ENCODE measurements at places on chromosomes 3 and 15.

DNA sequence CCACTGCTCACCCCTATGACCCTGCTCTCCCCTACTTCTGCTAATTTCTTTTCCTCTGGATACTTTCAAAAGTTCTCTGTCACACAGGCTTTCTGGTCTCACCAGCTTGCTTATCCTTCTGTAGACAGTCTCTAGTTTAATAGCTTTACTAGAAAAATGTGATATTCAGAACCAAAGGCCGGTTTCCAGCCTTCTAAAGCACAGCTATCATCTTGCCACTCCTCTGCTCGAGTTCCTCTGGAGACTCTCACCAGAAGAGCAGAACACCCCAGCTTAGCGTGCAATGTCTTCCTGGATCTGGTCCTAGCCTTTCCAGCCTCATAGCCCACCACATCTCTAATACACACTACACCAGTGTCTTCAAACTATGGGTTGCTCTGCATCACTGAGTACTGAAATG is 1.8 kb upstream of the VPS8 start:
- DNase-seq: no peak

DNA sequence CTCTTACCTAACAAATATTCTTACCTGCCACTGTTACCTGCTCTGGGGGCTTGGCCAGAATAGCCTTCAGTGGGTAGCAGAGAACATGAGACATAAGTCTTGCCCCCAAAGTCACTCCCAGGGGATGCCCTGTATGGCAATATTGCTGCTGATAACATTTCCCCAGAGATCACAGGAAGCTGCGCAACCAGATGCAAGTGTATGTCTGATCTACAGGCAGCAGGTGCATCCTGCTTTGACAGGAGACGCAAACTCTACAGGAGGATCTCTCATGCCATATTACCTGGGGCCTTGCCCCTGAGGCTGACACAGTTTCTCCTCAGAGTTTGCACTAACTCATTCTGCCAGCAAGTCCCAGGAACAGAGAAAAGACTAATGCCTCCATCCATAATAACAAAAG is 174.4 kb upstream of the LPP start:
- no peak for DNase-seq

DNA sequence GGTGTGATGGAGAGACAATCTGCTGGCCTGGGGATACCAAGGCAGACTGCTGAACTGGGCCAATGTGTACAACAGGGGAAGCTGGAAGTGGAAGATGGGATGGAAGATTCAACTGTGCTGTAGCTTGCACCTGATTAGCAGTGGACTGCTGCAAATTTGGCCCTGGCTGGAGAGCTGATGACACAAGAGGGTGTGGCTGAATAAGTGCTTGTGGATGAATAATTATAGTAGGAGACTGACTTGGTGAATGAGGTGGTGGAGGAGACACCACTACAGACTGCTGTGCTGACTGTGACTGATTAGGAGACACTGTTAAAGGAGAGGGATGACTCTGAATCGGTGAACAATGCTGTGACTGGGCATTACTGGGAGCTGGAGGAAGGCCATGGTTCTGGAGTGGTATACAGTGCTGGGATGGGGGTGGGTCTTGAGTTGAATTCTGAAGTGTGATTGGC is 52.5 kb downstream of the PHC3 start:
- no peak for DNase-seq

GRCh38 chr3:197256836-197257444 is 41.5 kb downstream of the DLG1 start:
- DNase-seq: peak; percentile 18

DNA sequence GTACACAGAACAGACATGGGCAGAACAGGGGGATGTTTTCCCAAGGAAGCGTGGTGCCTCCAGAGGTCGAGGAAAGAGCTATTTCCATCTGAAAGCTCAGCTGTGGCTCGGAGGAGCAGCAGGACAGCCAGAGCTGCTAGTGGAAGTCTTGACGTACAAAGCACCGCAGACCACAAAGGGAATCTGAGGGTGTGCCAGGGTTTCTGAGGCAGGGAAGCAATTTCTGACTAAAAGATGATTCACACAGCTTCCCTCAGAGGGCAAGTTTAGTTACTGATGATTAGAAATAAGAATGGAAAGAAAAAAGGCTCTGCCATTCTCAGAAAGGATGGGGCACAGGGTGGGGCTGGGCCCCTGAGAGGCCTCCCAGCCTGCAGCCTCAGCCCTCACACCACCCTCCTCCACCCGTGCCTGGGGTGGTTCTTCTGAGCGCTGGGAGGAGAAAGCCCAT is 45.8 kb upstream of the SEC13 start:
- DNase-seq: no peak

DNA sequence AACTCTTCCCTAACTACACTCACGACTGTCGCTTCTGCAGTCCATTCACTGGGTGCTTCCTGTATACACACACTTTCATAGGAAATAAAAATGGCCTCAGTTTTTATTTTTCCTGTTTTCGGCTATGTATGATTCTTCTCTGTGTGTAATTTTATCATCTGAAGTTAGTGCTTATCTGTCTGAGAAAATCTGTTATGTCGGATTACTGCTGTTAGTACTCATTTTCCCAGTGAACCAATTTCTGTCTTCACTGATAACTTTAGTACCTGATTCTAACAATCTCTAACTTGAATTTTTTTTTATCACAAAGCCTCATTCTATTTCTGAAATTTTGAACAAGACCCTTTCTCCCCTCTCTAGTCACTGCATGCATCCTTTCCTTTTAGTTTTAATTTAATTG is 20.9 kb downstream of the RAB5A start:
- DNase-seq: no peak

DNA sequence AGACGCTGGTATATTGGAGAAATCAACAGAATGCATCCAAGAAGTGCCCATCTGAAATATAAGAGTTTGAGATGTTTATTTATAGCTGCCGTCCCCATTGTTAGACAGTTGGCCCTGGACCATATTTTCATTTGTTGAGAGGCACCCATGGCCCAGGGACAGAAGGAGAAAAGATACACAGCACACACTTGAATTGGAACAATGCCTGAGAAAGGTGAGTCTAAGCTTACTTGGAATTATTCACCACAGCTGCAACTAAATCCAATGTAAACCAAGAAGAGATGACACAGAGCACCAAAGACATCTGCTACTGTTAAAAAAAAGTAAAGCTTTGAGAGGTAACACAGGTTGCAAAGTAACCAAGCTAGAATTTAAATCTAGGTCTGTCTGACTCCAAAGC is 525.5 kb upstream of the NAALADL2 start:
- no peak for DNase-seq

DNA sequence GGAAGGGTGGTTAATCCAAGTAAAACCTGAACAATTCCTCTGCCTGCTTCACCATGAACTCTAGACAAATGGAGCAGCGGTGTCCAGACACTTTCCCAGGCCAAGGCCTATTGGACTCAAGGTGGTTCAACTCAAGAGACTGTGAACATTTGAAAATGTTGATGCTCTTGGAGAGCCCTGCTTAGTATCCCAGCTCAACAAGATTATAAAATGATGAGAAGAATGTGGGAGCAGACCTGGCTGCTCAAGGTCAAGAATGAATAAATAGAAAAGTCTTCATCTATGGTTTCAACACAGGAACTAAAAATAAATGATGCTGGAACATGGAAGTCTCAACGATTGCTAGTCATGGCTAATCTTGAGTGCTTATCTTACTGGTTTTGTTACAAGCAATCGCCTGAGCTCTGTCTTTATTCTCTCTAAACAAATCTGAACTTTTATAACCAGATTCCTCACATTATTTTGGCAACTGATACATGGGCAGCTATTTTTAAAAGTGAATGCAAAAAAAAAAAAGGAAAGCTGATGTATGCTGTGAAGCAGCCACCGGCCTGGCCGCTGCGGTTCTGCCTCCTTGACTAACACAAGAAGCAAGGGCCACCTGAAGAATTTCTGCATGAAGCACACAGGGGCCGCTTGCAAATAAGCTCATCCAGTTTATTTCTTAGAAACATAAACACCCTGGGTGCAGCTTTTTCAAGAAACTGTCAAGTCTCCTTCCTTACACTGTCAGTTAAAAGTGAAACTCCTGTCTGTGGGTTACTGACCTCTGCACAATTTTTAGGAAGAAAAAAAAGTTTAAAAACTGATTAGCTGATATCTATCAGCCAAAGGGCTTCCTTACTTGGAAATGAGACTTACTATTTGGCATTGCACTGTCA is 120.1 kb upstream of the ARHGEF3 start:
- no peak for DNase-seq

GRCh38 chr3:39541917-39542329 is 74.4 kb downstream of the MOBP start:
- DNase-seq: no peak

DNA sequence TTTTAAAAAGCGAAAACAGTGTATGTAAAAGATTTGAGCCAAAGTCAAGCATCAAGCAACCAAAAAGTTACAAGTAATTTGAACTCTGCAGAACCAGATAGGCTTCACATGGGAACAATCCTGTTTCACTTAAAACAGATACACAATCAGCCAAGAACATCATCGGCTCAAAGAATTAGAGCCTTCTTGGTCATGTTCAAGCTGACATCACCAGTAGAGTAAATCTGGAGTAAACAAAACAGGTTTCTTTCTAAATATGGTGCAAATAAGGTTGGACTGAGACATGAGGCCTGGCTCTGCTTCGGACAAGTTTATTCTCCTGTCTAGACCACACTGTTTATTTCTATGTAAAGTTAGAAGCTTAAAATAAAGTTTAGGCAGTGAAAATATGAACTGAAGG is 116.0 kb downstream of the GMNC start:
- DNase-seq: no peak

Data from CD14-positive monocyte (primary cell).